ENCODE measurements at places on chromosomes 7 and 10. TPM values are rescaled to one million over a fixed set of nuclear protein-coding genes. Genes with fewer than 3 reads are reported as not detected.
A peak's percentile ranks its signal among the peaks of the same experiment; 100 is the strongest.

DNA sequence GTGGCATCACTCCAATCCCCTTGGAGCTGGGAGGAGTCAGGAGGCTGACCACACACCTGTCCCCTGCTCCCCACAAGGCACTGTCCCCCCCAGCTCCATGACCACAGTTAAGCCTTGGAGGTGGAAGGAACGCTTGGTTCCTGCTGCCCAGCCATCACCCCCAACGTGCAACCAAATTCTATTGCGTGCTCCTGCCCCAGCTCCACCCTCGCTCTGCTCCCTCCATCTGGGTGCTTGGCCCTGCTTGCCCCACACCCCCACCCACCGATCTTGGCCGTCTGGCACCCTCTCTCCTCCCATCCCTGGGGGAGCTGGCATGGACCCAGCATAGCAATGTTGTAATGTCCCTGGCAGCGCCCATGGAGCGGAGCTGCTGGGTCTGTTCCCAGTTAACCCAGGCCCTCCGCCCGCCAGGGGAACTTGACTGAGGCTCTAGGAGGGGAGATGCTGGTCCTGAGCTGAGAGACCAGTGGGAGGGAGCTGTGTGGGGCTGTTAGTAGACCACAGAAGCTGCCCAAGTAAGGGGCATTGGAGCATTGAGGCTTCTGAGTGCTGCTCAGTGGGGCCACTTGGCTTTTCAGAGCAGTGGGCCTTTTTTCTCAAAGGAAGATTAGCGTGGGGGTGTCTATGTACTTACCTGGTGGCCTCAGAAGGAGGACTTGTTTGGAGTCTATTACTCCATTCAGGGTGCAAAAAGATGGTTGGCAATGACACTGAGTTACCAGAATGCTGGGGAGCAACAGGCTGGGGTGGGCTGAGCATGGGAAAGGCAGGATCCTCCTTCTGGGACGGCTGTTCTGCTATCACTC lies 1.1 kb downstream of the EPHB6 start:
- peaks cover 16% of the 10 kb centered on the region for H3K4me1 ChIP-seq
- H3K36me3 ChIP-seq, result no peaks in the 10 kb centered on the region
- H3K27me3 ChIP-seq, result no peaks in the 10 kb centered on the region
- peak overlapping the region; percentile 77 for H3K4me3 ChIP-seq

DNA sequence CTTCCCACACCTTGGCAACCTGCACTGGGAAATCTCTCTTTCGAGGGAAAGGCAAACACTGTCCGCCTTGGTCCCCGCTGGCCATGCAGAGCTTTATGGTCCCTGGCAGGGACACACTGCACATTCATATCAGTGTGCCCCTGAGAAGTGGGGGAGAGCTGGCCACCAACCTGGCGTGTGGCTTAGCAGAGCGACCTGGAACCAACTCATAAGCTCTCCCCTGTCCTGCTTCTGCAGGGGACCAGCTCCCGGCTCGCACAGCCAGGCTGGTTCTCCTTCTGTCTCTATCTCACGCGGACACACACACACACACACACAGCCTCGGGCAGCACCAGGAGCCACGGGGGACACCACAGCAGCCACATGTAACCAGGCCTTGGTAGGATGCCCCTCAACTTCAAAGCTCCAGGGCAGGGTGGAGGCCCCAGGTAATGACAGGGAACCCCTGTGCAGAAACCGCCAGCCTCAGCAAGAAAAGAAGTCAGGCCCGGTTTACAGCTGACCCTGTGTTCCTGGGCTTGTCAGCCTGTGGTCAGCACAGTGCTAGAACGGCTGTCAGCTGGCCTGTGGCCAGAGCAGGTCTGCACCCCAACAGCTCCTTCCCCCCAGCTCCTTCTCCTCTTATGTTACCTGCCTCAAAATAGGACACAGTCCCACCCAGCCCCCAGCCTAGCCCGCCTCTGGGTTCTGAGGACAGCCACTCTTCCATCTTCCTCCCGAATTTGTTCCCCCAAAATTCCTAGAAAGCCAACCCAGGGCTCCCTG lies 69.3 kb downstream of the OAT start:
- peaks cover under 1% of the 10 kb centered on the region for H3K4me1 ChIP-seq
- H3K27me3 ChIP-seq, result no peaks in the 10 kb centered on the region
- DNase-seq, result no peak
- H3K36me3 ChIP-seq, result no peaks in the 10 kb centered on the region
- H3K4me3 ChIP-seq, result no peak overlapping the region

DNA sequence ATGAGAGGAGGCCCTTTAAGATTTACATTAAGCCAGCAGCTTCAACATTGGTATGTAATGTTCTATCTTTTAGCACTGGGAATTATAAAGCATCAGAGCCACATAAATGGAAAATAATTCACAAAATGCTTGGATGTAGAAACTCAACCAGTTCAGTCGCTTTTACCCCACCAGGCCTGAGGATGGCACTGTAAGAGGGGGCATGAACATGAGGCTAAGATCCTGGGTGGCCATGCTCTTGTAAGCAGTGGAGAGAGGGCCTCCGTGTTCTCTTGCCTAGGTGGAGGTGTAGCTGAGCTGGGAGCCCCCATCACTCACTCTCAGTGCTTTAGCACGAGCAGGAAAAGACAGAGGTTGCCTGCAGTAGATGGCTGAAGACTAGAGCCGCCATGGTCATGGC lies 238.8 kb downstream of the FANK1 start:
- H3K4me1 ChIP-seq, result no peaks in the 10 kb centered on the region
- no peak overlapping the region for H3K4me3 ChIP-seq
- DNase-seq, result no peak
- no peaks in the 10 kb centered on the region for H3K36me3 ChIP-seq

DNA sequence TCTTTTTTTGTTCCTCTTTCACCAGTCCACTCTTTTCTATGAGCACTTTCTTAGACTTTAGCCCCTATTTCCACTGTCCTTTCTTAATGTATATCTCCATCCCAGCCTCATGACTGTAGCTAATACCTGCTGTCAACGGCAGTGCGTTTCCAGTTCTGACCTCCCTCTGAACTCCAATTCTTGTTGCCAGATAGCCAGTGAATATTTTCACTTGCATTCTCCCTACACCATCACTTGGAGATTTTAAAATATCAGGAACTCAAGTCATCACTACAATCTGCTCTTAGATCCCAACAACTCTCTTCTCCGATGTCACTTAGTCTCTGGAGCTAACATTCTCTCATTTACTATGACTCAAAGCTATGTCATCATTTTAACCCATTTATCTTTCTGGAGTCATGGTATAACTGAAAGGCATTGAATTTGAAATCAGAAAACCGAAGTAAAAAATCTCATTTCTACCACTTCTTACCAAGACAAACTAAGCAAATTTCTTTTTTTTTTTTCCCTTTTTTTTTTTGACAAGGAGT lies 5.1 kb upstream of the SLC16A12 start:
- H3K4me3 ChIP-seq, result no peak overlapping the region
- H3K27me3 ChIP-seq, result peaks cover 36% of the 10 kb centered on the region
- no peak overlapping the region for H3K27ac ChIP-seq
- DNase-seq, result no peak

DNA sequence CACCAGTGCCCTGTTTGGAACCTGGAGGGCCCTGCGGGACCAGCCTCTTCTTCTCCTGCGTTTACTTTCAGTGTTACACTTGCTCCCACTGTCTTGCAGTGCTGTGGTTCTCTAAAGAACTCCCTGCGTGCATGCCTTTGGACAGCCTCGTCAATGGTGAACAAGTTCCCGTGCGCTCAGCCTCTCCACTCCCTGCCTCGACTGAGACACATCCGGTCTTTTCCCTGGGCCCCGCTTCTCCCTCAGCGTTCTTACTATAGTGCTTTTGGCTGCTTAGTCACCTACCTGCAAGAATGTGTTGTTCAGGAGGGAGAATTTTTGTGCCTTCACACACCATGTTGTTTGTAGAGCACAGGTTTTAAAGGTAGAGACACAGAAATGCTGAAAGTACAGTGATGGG lies 520.7 kb upstream of the MKI67 start:
- no peak overlapping the region for H3K27ac ChIP-seq
- DNase-seq, result no peak
- H3K4me1 ChIP-seq, result no peaks in the 10 kb centered on the region
- H3K27me3 ChIP-seq, result no peaks in the 10 kb centered on the region
- H3K4me3 ChIP-seq, result no peak overlapping the region

DNA sequence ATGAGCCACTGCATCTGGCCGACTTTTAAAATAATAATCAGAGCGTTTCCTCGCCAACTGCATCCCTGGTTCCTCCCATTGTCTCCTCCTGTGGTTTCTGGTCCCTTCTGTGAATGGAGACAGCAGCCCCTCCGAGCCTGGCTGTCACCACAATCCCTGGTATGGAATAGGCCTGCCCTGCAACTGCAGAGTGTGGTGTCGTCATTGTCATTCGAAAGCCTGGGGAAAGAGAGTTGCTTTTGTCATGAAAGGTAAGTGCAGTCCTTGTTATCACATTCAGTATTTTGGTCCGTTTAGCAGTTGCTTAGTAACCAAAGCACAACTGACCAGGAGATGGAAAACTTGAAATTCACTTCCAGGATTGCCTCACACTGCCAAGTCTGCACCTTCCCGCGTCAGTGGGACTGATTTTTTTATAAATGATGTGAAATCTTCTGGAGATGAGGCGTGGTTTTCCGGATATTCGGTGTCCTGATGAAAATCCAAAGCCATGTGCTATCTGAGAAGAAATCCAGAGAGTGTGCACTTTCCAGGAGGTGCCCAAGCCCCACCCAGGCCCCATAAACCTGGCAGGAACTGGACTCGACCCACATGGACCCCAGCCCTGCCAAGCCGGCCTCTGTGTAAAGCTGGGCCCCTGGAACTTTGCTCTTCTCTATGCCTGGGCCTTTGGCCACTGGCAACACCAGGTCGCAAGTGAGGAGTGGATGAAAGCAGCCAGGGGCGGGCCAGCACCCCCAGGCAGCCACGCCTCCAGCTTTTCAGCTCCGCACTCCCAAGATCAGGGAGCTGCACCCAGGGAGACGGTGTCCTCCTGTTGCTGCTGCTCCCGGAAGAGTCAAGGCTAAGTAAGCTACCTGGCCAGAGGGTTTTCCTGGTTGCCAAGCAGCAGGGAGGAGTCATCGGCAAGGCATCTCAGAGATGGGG lies 133.7 kb upstream of the SH2B2 start:
- H3K27ac ChIP-seq, result no peak overlapping the region
- no peaks in the 10 kb centered on the region for H3K27me3 ChIP-seq
- peaks cover 26% of the 10 kb centered on the region for H3K36me3 ChIP-seq
- peak; percentile 85 for DNase-seq
- no peak overlapping the region for H3K4me3 ChIP-seq

DNA sequence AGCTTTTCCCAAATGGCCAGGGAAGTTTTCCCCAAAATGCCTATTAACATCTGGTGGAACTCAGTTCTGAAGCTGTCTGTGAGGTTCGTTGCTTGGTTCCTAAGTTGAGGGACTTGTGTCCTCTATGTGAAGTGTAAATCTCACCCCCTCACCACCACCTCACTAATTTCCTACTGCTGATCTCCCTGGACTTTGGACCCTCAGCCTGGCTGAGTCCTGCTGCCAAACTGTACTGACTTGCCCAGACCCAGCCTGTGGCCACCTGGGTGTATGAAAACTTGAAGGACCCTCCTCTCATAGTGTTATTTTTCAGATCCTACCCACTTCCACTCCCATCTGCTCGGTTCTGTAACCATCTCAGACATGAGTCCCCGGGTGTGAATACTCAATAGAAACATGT lies 94.9 kb downstream of the MET start:
- no peaks in the 10 kb centered on the region for H3K27me3 ChIP-seq
- no peak overlapping the region for H3K4me3 ChIP-seq
- no peak for DNase-seq
- H3K27ac ChIP-seq, result no peak overlapping the region
- peaks cover 5% of the 10 kb centered on the region for H3K36me3 ChIP-seq

- peak overlapping the region; percentile 79 for H3K27ac ChIP-seq
- no peaks in the 10 kb centered on the region for H3K27me3 ChIP-seq
- no peaks in the 10 kb centered on the region for H3K36me3 ChIP-seq
- H3K4me3 ChIP-seq, result no peak overlapping the region
- DNase-seq, result no peak
Measured at GRCh38 chr10:7626283-7626682, 40.5 kb downstream of the ITIH5 start.

GRCh38 chr7:92835851-92836488 lies 403 bp downstream of the CDK6 start:
- peak; percentile 71 for DNase-seq
- peak overlapping the region; percentile 92 for H3K27ac ChIP-seq
- H3K4me1 ChIP-seq, result no peaks in the 10 kb centered on the region

- no peaks in the 10 kb centered on the region for H3K27me3 ChIP-seq
- H3K4me1 ChIP-seq, result no peaks in the 10 kb centered on the region
- no peak overlapping the region for H3K4me3 ChIP-seq
- no peaks in the 10 kb centered on the region for H3K36me3 ChIP-seq
- DNase-seq, result no peak
- no peak overlapping the region for H3K27ac ChIP-seq
Measured at GRCh38 chr10:52653263-52653909, 119.2 kb downstream of the MBL2 start.

GRCh38 chr10:103534621-103535498 lies 41.4 kb downstream of the NEURL1 start:
- no peaks in the 10 kb centered on the region for H3K4me1 ChIP-seq
- no peak overlapping the region for H3K27ac ChIP-seq
- no peaks in the 10 kb centered on the region for H3K36me3 ChIP-seq
- no peak overlapping the region for H3K4me3 ChIP-seq
- H3K27me3 ChIP-seq, result peaks cover 19% of the 10 kb centered on the region

DNA sequence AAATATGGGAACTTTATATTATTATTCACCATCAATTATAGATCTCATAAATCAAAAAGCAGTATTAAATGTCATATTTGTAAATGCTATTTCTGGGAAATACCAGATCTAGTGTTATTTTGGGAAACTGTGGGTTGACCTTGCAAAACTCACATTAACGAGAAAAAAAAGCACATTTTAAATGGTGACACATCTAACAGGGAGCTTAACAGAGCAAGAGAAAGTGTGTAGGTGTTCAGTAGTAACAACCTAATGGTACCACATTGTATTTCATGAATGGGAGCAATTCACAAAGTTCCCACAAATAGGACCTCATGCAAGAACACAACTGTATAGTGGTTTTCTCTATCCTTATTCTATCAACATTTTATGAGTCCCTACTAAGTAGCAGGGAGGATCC lies 26.2 kb upstream of the HDAC9 start:
- H3K36me3 ChIP-seq, result no peaks in the 10 kb centered on the region
- no peaks in the 10 kb centered on the region for H3K4me1 ChIP-seq
- no peak overlapping the region for H3K4me3 ChIP-seq

DNA sequence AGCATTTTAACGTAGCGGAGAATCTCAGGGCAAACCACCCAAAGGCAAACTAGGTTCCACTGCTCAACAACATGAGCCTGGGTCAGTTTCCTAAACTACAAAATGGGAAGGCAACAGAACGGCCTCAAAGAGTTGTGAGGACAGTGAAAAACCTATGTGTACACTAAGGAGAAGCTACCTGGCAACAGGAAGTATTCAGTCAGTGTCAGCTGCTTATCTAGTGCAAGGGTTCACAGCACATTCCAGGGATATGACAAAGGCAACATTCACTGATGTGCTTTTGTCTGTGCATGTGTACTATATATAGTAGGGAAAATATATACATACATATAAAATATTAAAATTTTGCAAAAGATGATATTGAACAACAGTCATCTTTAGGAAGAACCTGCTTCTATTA lies 17.2 kb downstream of the NUDCD3 start:
- H3K36me3 ChIP-seq, result peaks cover 71% of the 10 kb centered on the region
- no peaks in the 10 kb centered on the region for H3K27me3 ChIP-seq
- no peak for DNase-seq

- no peak for DNase-seq
- H3K4me1 ChIP-seq, result peaks cover 9% of the 10 kb centered on the region
- H3K36me3 ChIP-seq, result no peaks in the 10 kb centered on the region
- peak overlapping the region; percentile 55 for H3K27ac ChIP-seq
- no peaks in the 10 kb centered on the region for H3K27me3 ChIP-seq
Measured at GRCh38 chr7:25454020-25454419, 225.7 kb upstream of the NPVF start.

The HOXA9 gene
- not detected for total RNA-seq

The GJC3 gene
- not detected for total RNA-seq

The CDH23 gene
- total RNA-seq, result 8.2 TPM

The CAMK2G gene
- 28.8 TPM for total RNA-seq

The OR2A42 gene
- total RNA-seq, result not detected

The GRID2IP gene
- not detected for total RNA-seq

The ERVW-1 gene
- not detected for total RNA-seq

The RBM20 gene
- total RNA-seq, result 0.89 TPM

The LRRD1 gene
- not detected for total RNA-seq

The WAPL gene
- 17.7 TPM for total RNA-seq

Measured in stomach (tissue), 19 donors.